ENCODE measurements at places on chromosomes 1 and 21. TPM values are rescaled to one million over a fixed set of nuclear protein-coding genes. Genes with fewer than 3 reads are reported as not detected.

Gene C1orf226
- total RNA-seq, result 50.4 TPM

- no peak for DNase-seq
Observed at GRCh38 chr1:147892216-147892615, 10.4 kb upstream of the GJA8 start.

GRCh38 chr1:3599286-3599811 lies 12.0 kb downstream of the MEGF6 start:
- DNase-seq, result no peak

GRCh38 chr21:25733859-25734653 lies 648 bp downstream of the ATP5PF start:
- peak; percentile 51 for DNase-seq

GRCh38 chr1:6998267-6998666 lies 213.0 kb downstream of the CAMTA1 start:
- no peak for DNase-seq

Gene IGSF9
- total RNA-seq, result 17.0 TPM

DNA sequence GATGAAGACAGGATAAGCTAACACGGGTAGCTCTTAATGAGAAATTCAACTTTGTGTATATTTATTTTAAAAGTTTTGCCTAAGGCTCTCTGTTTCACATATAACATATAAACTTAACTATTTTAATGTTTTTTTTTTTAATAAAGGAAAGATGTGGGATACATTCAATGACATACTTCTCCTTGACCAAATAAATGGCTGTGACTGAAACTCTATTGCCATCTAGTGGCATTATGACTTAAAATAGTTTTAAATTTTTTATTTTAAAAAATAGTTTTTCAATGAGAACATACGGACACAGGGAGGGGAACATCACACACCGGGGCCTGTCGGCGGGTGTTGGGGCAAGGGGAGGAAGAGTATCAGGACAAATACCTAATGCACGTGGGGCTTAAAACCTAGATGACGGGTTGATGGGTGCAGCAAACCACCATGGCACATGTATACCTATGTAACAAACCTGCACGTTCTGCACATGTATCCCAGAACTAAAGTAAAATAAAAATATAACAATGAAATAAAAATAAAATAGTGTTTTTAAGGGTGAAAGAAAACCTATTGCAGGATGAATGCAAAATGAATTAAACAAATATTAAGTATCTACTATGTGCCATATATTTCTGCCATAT lies 83.4 kb downstream of the LYST start:
- no peak for DNase-seq

Gene NFIA
- total RNA-seq, result 69.9 TPM

GRCh38 chr1:219876798-219877209 lies 51.6 kb downstream of the SLC30A10 start:
- peak; percentile 46 for DNase-seq

Gene PLPPR5
- total RNA-seq, result not detected

- no peak for DNase-seq
Observed at GRCh38 chr1:5389101-5389885, 602.9 kb downstream of the NPHP4 start.

- DNase-seq, result no peak
Observed at GRCh38 chr1:50934838-50935237, 25.2 kb downstream of the FAF1 start.

Gene OR2T11
- total RNA-seq, result not detected

Gene CELA3B
- 7.4 TPM for total RNA-seq

DNA sequence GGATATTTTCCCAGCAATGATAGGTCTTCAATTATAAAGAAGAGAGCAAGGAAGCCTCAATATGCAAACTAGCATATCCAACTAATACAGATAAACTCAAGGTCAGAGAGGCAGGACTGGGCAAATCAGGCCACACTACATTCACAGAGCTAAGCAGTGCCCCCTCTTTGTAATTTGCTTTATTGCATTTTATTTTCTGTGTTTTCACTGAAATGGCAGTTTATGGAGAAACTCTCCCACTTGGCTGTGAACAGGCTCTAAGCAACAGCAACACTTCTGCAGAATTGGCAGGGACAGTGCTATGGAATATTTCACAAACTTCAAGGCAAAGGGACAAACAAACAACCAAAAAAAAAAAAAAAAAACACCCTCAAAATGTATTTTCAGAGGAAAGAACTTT lies 93.4 kb upstream of the SOD1 start:
- no peak for DNase-seq

GRCh38 chr1:113517983-113518382 lies 127.7 kb downstream of the MAGI3 start:
- DNase-seq, result no peak

Gene PCP4L1
- total RNA-seq, result 5.1 TPM

Gene ACTL8
- total RNA-seq, result not detected

Gene S100B
- total RNA-seq, result not detected

Gene NBPF14
- 21.6 TPM for total RNA-seq

- no peak for DNase-seq
Observed at GRCh38 chr21:41369105-41369919, 7.5 kb downstream of the MX2 start.

All from left lobe of liver (tissue), 2 donors.